NB4 (cell line): ENCODE measurements at places on chromosomes 16 and 17.

DNA sequence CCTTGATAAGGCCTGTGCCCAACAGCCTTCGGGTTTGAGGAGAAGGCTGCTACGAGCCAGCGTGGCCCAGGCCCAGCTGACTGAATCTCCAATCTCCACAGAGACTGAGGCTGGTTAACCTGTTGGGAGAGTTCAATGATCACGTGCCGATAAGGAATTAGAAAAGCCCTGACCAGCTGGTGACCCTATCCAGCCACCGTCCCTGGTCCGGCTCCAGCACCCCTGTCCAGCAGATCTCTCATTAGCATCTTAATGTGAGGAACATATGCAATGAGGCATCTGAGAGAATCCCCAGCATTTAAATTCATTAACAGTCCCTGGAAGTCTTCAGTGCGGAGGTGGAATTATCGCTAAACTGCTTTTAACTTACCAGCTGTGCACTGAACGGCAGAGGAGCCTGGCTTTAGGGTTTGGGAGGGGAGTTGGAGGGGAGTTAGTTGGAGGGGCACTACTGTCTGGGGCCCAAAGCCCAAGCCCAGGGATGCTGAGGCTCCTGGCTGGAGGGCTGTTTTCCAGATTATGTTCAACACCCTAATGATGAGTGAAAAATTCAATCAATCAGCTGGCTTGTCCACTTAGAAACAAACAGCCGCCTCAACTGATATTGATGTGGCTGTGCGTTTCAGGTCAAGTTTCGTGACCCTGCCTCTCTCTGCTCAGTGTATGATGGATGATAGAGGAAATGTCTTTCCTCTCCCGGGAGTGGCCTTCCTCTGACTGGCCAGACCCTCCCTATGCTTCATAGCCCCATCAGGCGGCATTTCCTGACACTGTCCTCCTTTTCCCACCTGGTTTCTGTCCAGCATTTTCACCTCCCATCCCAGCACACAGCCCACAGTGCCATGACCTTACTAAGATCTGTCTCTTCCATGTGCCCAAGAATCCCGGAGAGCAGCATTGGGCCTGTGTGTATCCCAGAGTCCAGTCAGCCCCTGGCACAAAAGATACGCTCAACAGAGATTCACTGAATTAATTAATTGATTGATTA is 184.5 kb downstream of the CCT6B start:
- no peak for DNase-seq

DNA sequence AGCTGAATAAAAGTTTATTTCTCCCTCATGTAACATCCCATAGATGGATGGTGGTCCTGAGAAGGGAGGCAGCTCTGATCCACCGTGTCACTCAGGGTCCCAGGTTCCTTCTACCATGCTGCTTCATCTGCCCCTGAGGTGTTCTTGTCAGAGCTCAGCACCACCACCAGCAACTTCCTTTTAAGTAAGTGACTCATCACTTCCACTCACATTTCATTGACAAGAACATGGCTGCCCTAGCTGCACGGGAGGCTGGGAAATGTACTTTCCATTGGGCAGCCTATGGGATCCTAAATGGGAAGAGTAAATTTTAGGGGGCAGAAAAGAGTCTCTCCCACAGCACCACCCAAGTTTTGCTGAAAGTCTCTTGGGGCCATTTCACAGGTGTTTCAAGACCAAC is 134.7 kb downstream of the USP31 start:
- peak; percentile 52 for DNase-seq

DNA sequence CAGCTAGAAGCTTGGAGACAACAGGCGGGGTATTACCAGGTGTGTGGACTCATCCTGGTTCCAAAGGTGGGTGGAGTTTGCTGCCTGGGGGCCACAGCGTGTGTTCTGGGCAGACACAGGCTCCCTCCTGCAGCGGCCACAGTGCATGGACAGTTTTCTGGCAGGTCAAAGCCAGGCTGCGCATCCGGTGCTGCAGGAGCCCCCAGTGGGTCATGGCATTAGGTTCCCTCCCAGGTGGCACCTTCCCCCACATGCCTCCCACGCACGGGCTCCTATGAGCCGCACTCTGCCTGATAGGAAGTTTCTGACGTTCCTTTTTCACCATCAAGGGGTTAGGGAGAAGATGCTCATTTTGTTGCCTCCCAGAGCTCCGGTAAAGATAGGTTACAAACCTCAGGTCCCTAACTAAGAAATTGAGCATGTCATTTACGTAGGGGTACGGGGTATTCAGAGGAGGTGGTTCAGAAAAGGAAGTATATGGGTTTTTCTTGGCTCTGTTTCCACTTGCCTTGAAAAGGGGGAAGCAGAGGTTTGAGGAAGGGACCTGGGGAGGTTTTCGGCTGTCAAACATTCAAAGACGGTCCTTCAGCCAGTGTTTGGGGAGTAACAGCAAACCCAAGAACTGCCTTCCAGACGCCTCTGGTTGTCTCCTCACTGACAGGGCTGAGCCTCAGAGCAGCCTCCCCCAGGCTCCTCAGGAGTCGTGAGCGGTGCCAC is 32.7 kb upstream of the NAT9 start:
- DNase-seq: no peak

DNA sequence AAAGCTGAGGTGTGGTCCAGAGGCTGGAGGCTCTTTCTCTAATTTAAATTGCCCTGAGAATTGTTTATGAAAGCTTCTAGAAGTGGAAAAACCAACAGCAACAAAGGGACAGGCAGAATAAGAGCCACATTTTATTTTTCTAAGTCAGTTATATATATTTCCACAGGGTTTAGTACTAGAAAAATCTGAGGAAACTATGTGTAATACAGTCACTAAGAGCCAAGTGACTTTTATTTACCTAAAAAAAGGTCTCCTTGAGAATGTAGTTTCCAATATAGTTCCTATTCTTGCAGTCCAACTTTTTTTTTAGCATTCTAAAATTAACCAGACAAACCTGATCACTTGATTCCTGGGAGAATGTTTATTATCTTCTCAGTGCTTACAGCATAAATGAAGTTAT is 296.6 kb upstream of the MYOCD start:
- DNase-seq: no peak

- DNase-seq: peak; percentile 82
Measured at GRCh38 chr16:11361701-11362451, 16.6 kb downstream of the RMI2 start.

DNA sequence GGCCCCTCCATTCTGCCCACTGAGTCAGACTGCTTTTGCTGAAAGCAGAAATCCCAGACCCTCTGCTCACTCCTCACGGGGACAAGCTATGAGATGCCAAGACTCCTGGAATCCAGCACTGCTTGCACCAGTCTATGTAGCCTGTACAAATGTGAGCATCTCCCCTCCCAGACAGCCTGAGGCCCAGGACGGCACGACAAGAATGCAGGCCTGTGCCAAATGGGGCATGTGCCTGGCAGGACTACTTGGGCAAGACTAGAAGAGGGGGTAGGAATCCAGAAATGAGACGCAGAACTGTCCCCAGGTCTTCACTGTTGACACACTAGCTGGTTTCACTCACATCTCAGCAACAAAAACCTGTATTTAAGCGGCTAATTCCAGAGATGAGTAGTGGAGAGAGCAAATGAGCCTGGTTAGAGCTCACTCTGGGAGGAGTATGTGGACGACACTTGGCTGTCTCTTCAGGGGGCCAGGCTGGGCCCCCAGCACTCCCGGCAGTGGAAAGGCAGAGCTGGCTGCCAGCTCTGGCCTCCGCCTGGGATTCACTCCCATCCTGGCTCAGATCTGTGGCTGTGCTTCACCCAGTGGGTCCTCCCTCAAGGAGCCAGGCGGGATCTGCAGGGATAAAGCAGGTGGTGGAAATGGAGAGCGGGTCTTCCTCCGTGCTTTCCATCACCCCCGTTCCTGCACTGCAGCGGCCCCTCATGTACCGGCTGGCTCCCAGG is 2.9 kb upstream of the MYO1C start:
- DNase-seq: no peak

DNA sequence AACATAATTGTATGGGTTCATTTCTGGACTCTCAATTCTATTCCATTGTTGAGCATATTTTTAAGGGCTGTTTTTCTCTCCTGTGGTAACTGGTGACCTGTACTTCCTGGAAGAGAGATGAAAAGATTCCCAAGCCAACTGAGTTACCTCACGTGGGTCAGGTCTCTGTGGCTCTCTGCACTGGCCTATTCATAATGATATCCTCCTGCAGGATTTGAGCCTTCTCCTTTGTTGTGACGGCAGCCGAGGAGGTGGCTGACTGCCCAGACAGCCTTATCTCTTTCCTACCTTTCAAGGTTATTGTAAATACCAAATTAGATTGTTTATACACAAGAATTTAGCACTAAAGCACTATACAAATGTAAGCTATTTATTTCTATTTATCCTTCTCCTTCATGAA is 2.7 kb upstream of the ACE start:
- no peak for DNase-seq

DNA sequence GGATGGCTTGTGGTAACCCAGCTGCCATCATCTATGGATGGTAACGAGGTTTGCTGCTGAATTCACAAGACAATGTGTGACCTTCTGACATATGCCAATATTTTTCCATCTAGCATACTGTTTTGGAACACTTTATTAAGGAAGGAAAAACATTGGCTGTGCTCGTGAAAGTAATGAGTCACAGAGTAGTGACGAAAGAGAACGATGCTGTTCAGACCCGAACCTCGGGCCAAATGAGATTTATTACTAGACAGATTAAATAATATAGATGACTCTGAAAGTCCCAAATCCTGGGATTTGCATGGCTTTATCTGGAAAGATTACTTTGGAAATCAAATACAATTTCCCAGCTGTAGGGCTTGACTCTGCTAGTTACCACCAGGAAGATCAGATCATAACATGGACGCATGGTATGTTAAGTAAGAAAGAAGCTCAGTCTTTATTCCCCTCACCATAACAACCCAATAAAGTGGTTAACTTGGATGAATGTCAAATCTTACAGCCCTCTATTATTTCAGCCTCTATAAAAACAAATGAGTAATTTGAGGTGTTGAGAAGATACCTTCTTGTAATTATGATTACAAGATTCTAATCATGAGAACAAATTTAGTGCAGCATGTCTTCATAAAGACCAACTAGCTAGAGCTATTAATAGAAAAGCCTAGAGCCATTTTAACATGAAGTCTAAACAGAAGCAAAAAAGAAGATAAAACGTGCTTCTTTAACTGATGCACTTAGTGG is 32.6 kb downstream of the ERN1 start:
- DNase-seq: no peak

DNA sequence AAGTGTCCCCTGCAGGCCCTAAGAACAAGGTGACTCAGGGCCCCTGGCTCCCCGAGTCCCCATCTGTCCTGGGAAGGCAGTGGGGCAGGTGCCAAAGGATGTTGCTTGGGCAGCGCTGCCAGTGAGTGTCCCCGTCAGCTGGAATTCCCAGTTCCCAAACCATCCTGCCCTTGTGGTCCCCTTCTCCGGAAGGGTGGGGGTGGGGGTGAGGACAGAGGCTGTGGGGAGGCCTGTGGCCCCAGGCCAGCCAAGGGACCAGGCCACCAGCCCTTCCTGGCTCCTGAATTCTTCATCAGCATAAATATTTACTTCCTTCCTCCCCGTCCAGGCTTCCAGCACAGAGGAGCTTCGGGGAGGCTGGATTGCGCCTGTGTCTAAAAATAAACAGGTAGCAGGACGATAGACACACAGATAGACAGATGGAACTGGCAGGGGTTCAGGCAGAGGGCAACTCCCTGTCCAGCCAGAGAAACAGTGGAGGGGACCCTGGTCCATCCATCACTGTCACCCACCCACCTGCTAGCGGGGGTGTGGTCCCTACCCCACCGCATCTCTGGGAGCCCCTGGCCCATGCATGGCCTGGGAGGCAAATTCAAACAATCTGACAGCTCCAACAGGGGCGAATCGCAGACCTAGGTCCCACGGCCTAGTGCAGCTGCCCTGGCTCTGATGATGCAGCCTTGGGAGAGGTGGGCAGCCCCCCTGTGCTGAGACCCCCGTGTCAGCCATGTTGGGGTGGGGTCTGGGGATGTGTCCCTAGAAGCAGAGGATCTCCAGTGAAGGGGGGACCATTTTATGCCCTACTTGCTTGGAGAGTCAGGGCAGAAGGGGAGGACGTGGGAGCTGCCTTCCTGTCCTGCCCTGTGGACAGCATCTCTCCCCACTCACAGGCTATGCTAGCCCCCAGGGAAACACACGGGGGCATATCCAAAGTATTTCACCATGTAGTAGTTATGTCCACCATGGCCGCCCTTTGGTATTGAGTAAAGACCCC is 13.2 kb downstream of the GLIS2 start:
- no peak for DNase-seq

DNA sequence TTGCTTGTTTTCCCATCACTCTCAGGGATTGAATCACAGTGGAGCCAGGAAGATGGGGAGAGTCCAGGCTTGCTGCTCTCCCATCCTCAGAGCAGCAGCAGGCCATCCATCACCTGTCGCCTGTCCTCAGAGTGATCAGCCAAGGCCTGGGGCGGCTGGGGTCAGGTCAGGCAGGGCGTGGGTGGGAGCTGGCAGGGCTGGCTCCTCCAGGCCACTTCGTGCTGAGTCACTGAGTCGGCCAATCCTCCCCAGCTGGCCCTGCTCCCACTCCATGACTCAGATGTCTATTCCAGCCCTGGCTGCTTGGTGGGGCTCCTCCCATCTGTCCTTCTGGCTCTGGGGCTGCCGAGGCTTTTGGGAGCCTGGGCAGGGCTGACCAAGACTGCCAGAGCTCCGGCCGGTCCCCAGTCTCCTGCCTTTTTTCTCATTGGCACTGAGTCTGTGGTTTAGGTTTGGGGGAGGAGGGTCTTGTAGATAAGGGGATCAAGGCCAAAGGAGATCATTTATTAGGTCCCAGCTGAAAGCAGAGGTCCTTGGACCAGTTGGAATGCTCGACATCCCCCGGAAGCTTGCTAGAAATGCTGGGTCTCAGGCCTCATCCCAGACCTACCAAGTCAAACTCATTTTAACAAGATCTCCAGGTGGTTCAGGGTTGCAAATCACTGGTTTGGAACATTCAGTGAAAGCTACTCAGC is 72.7 kb downstream of the ABCC1 start:
- peak; percentile 76 for DNase-seq

GRCh38 chr17:29778956-29779811 is 150.8 kb downstream of the SSH2 start:
- peak; percentile 81 for DNase-seq

- no peak for DNase-seq
Measured at GRCh38 chr16:62548095-62548494, 511.9 kb upstream of the CDH8 start.

- no peak for DNase-seq
Measured at GRCh38 chr16:65122724-65123395, 997 bp upstream of the CDH11 start.
